ENCODE measurements at places on chromosomes 5 and 9. TPM values are rescaled to one million over a fixed set of nuclear protein-coding genes. Genes with fewer than 3 reads are reported as not detected.

- DNase-seq, result no peak
These were observed 178.2 kb upstream of the IRX1 start for GRCh38 chr5:3417376-3417943.

DNA sequence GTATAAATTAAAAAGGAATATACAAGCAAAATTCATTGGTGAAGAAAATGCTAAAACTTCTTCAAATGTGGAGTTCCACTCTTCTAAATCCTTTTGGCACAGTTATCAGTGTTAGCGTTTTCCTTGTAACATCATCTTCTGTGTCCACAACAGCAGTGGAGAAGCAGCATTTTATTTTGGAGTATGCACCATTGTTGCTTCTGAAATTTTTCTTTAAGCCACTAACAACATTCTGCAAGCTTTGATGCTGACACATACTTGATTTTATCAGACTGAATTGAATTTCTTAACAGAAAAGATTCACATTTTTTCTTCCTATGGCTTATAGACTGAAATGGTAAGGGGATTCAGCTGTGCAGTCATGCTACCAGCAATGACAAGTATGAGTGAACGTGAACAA lies 60.8 kb upstream of the PTGER4 start:
- no peak for DNase-seq

DNA sequence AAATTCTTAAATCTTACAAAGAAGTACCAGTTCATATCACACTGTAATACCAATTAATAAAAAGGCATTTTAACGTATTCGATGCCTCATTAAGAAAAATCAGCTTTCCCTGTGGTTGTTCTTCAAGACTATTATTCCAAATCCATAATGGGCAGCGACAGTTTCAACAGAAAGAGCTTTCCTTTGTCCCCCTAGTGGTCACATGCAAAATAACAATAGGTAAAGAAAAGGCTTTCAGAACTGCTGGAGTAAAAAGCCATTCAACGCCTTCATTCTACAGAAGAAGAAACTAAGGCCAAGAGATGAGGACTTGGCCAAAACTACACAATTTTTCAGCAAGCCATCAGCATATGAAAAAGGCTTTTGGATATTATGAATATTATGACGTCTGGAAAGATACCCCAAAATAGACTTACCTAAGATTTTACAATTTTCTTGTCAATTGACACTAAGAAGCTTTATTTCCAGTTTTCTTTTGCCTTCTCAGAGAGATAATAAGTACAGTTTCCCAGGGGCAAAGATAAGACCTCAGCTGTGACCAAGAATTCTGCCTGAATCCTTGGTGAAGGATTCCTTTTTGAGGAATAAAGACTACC lies 6.7 kb upstream of the CDH6 start:
- DNase-seq, result no peak

DNA sequence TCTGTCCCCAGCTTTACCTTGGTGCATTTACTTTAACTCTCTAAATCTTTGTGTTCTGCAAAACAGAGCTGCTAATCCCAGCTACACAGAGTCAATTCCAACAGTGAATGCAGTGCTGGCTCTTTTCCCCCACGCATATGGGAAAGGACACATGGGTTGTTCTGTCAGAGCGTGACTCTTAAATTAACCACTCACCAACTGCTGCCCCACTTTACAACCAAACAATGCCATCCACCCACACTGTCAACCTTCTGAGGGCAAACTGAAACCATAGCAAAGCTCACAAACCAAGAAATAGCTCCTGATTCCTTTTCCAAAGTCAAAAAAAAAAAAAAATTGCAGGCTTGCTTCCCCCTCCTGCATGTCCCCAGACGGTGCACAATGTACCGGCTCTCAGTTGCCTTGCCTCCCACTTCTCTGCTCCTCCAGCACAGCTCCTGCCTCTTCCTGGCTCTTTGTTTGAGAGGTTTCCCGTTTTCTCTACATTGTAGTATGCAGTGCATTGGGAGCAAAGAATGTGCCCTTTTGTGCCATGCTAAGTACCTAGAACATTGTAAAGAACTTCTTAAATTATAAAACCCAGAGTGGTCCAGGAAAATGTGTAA lies 151.5 kb upstream of the DAPK1 start:
- DNase-seq, result no peak

DNA sequence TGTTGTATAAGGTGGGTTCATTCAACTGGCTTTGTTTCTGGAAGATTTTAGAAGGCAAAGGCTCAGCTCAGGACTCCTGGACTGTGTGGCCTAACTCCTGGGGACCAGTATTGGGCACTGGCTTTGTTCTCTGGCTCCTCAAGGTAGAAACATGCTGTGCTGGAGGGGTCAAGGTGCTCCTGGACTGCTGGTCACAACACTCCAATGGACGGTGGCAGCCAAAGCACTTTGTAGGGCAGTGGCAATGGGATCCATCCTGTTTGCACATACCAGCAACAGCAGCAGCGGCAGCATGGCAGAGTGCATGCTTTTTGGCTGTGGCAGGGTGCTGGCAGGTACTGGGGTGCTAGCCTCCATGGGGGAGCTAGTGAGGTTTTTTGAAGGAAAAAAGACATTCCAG lies 65.3 kb downstream of the SLCO6A1 start:
- no peak for DNase-seq

- no peak for DNase-seq
These were observed 117.0 kb upstream of the GNA14 start for GRCh38 chr9:77764894-77765780.

The ZNF354C gene
- total RNA-seq, result 2.7 TPM

GRCh38 chr9:93895535-93895934 lies 59.6 kb downstream of the BARX1 start:
- DNase-seq, result no peak

The EMB gene
- 11.6 TPM for total RNA-seq

GRCh38 chr5:107807431-107807830 lies 136.7 kb upstream of the EFNA5 start:
- no peak for DNase-seq

GRCh38 chr9:94772639-94773303 lies 46.3 kb downstream of the AOPEP start:
- no peak for DNase-seq

DNA sequence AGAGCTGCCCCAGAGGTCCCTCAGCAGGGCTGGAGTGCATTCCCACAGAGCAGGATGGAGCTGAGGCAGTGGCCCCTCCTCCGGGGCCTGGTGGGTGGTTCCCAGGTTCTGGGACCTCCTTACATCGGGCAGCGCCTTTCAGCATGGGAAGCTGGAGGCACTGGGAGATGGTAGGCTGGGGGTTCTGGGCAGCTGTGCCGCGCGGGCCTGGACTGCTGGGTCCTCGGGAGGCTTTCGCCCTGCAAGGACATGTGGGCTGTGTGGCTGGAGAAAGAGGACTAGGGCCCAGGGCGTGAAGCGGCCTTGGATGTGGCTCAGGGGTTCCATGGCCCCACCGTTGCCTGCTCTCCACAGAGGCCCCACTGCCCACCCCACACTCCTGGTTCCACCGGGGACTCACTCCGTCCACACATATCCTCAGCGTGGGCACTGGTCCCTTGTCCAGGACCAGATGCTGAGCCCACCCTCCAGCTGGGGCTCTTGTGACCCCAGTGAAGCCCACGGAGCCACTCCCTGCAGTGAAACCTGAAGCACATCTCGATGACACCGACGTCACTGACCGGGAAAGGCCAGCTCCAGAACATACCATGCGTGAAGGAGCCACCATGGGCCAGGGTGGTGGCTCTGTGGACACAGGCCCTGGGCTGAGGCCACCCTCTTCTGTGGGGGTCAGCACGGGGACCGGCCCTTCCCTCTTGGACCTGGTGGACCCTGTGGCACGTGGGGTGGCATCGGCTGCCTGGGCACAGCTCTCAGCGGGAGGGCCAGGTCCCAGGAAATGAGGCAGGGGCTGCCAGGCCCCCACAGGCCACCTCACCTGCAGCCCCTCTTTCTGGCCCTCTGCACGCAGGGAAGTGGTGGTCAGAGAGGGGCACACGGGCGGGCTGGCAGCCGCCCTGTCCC lies 31.5 kb upstream of the NKD2 start:
- DNase-seq, result no peak

DNA sequence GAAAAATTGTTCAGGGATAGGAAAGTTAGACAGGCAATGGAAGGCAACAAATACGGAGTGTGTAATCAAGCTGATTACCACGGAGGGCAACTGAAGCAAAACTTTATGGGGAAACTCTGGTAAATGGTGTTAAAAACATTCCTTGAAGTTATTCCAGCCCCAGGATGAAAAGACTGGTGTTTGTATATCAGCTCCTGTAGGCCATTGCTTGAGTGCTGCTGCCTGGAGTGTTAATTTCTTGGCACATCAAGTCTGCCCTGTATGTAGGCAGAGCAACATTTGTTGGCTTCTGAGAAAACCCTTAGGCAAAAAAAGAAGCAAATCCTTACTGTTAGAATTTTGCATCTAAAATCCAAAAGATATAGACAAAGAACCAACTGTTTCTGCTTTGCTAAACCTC lies 686.5 kb upstream of the ACO1 start:
- no peak for DNase-seq

GRCh38 chr9:27037499-27037898 lies 32.0 kb upstream of the LRRC19 start:
- no peak for DNase-seq

- DNase-seq, result peak; percentile 60
These were observed 54.4 kb downstream of the ENTREP1 start for GRCh38 chr9:69379270-69379982.

- DNase-seq, result no peak
These were observed 509.7 kb upstream of the CLINT1 start for GRCh38 chr5:158368686-158369085.

DNA sequence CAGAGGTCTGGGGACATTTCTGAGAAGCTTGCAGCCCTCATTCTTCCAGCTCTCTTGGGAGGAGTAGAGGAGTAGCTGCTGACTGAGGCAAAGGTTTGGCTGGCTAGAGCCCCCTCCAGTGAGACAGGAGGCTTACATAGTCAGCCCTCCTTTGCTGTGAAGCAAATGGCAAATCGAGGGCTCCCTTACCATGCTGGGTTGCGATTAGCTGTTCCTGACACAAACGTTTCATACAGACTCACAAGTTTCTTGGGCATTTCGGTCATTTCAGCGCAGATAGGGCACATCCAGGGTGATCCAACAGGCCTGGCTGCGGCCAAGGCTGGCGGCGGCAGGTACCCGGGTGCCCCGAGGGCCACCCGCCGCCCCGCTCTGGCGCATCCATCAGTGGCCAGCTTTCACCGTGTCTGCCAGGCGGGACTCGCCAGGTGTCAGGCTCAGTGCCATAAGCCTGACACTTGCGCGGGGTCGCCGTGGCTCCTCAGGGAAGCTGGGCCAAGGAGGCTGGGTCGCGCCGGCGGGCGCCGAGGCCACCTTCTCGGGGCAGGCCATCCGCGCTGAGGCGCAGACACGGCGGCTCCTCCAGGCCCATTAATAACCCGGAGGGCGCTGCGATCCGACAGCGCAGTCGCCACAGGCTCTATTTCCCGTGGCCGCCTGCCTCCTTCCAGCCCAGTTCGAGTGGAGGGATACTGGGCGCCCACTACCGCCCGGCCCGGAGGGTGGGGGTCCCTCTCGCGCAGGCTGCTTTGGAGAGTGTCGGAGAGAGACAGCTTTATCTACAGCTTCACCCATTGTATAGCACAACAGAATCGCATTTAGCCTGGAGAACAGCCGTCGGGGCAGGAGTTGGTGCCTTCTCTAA lies 9.1 kb downstream of the PRDM6 start:
- DNase-seq, result no peak

DNA sequence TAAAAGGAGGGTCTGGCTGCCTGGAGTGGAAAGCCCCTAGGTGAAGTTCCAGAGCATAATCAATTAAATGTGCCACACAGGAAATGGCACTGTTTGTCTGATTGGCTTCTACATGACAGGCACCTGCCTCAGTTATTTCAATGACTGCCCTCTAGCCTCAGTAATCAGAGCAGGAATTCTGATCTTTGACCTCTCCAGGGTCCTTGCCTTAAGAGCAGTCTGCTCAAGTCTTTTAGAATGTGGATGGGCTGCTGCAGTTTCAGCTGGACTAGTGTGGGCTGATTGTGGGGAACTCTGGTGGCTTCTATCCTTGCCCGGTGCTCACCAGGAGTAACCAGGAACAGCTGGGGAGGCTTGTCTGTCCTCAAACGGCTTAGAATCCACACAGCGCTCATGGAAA lies 98.9 kb downstream of the LIX1 start:
- no peak for DNase-seq

The IGIP gene
- total RNA-seq, result 7.5 TPM

The POMT1 gene
- total RNA-seq, result 45.8 TPM

DNA sequence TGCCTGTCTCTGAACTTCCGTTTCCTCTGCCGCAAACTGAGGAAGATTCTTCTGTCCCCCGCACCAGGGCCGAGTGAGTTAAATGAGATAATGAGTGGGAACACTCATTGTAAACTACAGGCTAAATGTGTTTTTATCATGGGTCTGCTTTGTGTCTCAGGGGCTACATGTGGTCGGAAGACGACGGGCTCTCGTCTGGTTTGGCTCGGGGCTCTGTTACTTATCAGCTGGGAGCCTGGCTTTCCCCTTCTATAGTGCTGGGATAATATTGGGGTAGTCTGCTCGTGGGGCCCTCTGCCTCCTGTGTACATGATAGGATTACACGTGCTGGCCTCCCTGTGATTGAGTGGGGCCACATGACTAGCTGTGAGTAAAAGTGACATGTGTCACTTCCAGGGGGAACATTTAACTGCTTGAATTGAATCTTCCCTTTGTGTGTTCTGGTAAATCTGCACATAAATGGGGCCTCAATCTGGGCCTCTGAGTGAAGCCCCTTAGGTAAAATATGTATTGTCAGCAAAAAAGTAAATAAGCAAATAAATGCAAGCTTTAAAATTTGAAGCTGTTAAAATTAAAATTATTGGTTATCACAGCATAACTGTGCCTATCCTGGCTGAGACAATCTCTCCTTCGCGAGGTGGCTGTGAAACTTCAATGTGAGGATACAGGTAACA lies 86.9 kb upstream of the SH3PXD2B start:
- DNase-seq, result no peak

The EPB41L4A gene
- 13.4 TPM for total RNA-seq

DNA sequence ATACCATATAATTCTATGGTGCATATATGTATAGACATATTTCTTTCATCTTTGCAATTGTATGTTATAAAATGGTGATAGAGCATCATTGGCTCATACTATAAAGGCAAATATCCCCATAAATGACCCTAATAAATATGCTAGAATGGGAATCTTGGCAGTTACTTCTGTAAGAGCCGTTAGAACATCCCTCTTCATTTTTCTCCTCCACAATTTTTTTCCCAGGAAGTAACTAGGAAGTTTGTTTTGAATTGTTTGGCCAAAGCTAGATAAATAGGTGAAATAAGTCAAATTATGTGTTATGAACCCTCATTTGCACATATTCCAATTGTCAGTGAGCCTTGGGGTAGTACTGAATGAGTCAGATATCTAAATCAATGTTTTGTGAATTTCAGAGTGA lies 209.9 kb downstream of the ADAMTSL1 start:
- no peak for DNase-seq

GRCh38 chr9:18452276-18452675 lies 21.7 kb upstream of the ADAMTSL1 start:
- no peak for DNase-seq

GRCh38 chr5:72214168-72214567 lies 105.9 kb downstream of the MRPS27 start:
- DNase-seq, result no peak

DNA sequence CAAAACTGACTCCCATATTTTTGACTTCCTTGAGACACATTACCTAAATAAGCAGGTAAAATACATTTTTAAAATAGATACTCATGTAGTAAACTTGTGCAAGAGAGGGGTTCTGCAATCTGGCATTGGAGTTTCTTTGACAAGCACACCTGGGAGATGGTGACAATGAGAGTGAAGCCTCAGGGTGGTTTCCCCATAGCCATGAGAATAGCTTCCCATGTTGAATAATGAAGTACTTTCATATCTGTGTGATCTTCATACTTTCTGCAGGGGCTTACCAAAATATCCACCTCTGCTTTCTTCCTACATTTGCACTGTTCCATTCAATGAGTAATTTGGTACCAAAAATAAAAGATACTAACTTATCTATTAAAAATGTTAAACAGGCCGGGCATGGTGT lies 44.7 kb upstream of the VCAN start:
- DNase-seq, result no peak

The SHC3 gene
- 15.9 TPM for total RNA-seq

All from PC-9 (cell line).